ENCODE measurements at places on chromosomes 5 and 9.

DNA sequence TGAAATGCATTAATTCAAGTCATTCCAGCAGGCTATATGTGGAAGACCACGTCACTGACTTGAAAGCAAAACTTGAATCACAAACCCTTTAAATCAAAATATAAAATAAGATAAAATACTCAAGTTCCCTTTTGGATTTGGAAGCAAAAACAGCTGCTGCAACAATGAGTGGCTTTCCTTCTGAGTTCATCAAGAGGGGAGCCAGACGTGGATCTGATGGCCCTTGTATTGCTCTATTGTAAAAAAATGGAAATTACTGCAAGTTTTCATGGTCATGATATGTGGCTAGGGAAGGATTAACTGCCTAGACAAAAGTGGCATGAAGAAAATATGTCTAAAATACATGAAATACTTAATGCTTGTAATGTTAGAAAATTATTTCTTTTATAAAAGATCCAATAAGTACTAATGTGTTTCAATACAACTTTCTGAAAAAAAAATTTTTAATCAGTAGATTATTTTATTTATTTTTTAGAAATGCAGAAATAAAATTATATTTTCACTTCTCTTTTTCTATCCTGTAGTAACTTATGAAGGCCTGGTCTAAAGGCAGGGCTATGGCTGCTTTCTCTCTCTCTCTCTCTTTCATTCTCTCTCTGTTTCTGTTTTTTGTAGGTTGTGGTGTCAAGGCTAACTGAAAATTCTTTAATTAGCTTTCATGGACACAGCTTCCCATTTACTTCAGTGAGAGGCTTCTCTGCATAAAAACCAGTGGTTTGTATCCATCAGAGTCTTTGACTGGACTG is 24.0 kb downstream of the LIX1 start:
- no peak for DNase-seq

DNA sequence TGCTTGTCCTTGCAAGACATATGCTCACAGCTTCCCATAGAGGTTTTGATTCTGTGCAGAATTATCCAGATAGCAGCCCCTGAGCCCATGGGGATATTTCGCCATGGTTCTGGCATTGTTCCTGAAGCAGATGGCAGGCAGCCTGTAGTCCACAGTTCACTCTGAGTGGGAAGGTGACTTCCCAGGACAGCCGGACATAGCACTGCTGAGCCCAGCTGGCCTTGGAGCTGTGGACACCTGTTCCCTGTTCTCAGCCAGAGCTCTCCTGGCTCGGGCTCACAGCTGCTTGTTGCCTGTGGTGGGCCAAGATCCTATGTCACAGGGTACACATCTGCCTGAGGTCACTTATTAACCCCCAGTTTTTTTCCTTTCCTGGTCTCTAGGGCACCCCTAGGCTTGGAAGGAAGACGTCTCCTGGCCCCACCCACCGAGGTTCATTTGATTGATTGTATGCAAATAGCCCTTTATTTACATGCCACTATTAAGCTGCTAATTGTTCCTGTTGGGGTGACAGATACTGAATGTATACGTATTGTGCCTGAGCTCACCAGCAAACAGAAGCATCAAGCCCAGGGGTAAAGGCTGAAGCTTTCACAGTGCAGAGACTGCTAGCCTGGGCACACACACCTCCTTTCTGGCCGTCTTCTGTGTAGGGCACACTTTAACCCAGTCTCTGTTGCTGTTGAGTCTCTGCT is 96.6 kb upstream of the DMRT1 start:
- no peak for DNase-seq

DNA sequence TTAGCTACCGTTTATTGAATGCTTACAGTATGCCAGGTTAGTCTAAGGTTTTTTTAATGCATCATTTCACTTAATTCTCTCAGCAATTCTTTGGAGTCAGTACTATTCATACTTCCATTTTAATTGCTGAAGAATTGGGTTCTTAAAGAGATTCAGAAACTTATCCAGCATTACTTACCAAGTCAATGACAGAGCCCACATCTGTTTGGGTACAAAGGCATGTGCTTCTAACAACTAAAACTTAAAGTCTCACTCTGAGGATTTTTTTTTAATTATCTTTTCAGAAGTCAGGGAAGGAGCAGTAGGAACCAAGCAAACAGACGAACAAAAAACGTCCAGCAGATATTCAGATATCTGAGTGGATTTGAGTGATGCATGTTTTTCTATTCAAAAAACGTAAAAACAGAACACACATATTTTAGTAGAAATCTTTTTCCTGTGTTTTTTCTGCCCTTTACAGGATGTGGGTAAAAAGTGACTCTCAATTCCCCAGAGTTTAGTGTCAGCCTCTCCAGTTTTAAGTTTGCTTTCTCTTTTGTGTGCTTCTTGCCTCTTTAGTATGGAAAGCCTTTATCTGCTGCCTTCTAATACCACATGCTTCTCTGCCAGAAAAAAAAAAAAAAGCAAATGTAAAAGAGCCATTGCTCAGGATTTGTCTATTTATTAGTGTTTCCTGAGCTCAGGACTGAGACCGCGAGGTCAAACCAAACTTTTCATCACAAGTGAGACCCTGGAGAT is 118.0 kb downstream of the PRKACG start:
- no peak for DNase-seq

DNA sequence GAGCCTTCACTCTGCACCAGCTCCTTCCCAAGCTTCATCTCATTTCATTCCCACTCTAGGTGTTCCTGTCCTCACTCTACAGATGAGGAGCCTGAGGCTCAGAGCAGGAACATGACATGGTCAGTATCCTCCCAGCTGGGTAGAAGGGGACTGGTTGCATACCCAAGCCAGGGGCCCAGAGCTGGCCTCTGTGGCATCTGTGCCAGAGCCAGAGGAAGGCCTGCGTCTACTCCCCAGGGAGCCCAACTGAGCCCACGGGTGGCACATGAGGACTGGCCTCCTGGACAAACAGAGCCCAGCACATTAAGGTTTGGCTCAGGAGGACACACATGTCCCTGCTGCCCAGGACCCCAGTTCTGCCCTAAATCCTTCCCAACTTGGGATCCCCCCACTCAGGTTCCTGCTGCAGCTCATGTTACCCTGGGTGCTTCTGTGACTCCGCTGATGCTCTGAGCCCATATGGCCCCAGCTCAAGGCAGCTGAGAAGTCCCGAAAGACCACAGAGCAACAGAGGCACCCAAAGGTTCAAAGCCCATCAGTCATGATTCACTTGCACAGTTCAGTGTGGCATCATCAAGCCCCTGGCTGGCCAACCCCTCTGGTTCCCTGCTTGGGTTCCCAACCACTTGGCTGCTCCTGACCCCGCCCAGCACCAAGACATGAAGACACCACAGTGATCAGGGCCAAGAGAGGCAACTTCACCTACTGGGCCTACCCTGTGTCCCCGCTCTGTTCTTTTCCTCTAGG is 8.5 kb upstream of the NEURL1B start:
- no peak for DNase-seq

DNA sequence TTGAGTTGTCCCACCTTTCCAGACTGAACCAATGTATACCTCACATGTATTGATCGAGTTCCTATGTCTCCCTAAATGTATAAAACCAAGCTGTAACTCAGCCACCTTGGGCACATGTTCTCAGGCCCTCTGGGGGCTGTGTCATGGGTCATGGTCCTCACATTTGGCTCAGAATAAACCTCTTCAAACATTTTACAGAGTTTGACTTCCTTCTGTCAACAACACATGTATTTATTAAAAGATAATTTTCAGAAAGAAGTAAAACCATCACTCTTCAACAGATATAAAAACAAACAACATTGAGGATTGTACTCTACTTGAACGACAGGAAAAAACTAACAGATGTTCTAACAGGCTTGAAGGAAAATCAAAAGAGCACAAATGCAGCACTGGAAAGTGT is 4.5 kb downstream of the CMBL start:
- DNase-seq: no peak

DNA sequence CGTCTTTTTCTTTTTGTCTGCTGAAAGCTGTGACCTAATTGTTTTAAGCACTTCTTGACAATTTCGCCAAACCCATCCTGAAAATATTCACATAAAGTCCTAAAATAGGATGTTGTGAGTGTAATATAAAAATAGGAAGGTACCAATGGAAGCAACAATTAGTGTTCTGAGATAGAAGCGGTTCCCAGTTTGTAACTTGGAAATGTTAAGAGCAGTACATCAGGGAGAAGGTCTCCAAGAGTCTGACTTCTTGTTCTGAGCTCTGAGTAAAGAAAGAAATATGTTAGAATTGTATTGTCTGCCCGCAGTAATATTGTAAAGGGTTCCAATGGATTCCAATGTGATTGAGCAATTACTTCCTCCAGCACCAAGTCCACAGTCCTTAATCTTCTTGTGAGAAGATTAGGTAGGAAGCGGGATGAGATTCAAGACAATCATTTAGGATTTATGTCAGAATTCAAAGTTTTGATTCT is 3.9 kb downstream of the VCAN start:
- peak; percentile 81 for DNase-seq

- DNase-seq: no peak
These were observed 119.3 kb upstream of the DPYSL3 start for GRCh38 chr5:147629196-147629595.

- no peak for DNase-seq
These were observed 1.5 kb upstream of the TMEM174 start for GRCh38 chr5:73171495-73171894.

- no peak for DNase-seq
These were observed 424.8 kb downstream of the TMEM38B start for GRCh38 chr9:106119176-106119575.

DNA sequence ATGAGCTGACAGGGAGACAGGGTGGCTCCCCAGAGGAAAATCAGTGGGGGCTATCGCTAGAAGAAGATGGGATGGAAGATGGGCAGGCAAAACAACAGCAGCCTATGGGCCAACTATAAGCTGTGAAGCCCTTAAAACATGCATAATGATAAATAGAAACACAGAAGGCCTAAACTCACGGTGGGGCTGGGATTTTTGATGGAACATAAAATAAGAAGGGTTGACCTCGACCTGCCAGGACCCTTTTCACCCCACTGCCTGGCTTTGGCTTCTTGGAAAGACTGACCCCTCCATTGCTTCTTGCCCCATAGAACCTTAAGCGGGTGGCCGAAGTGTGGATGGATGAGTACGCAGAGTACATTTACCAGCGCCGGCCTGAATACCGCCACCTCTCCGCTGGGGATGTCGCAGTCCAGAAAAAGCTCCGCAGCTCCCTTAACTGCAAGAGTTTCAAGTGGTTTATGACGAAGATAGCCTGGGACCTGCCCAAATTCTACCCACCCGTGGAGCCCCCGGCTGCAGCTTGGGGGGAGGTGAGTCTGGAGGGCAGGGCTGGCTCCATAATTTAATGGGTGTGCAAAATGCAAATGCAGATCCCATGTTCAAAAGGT is 36.5 kb upstream of the SAP30L start:
- DNase-seq: no peak

GRCh38 chr5:172958331-172959046 is 735 bp upstream of the RPL26L1 start:
- DNase-seq: no peak

DNA sequence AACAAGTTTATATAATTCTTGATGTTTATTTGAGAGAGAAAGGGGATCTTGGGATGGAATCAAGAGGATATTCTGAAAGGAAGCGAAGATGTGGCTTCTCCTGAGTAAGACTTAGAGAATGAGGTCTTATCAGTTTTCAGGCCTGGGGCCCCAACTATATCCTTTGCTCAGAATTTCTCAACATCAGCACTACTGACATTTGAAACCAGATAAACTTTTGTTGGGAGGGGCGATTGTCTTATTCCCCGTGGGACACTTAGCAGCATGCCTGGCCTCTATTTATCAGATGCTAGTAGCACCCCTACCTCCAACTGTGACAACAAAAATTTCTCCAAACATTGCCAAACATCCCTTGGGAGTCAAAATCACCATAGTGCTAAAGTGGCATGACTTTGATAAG is 567.7 kb downstream of the MAT2B start:
- DNase-seq: no peak

DNA sequence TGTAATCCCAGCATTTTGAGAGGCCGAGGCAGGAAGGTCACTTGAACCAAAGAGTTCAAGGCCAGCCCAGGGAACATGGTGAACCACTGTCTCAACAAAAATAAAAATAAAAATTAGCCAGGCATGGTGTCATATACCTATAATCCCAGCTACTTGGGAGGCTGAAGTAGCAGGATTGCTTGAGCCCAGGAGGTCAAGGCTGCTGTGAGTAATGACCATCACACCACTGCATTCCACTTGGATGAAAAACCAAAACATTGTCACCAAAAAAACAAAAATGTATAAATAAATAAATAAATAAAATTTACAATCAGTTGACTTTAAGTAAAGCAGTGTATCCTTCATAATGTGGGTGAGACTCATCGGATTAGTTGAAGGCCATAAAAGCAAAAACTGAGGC is 541.4 kb downstream of the CSNK1G3 start:
- no peak for DNase-seq

DNA sequence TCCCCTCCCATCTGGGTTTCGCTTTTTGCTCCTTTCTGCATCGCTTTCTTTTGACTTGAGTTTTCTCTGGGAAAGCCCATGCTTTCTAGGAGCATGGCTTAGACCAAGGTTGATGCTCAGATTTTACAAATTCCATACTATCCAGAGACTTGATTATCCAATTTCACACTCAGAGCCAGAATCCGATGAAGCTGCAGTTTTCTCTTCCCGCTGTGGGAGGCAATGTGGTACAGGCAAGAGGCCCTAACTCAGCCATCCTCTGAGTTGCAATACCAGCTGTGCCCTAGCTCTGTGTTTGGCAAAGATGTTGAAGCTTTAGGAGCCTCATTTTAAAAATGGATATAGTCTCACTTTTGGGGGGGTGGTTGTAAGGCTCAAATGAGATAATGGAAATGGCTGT is 85.1 kb downstream of the BRINP1 start:
- no peak for DNase-seq

DNA sequence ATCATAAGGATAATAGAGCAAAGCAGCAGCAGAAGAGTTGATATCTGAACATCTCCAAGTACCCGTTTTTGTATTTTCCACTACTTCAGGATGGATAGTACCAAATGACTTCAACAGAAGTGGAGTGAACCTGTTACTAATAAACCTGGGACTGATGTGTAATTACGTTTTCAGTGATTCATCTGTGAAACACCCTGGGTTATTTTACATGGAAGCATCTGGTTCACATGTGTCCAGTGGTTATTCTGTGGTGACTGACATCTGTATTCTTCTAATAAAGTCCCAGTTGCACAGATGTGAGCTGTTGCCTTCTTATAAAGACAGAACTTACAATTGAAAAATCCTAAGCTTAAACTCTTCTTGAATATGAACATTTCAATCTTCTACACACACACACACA is 139.7 kb upstream of the VCAN start:
- DNase-seq: no peak

DNA sequence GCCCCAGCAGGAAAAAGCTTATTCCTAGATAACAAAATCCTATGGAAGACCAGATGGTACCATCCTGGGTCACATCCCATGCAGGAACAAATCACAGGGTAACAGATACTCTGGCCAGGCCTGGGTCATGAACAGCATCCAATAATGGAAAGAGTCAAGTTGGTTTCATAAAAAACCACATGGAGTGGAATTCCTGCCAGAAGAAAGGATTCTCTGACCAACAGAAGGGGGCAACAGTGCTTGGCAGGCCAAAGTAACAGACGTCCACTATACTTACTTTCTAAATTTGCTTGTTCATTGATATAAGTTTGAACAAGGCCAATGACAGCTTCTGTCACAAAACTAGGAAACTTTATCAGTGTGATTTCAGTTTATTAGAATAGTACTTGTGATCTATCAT is 273.5 kb downstream of the ARRDC3 start:
- no peak for DNase-seq

All from non-pigmented ciliary epithelial cell (primary cell).